CD4-positive, alpha-beta T cell treated with Interleukin-15 for 1 hour (primary cell): ENCODE measurements at places on chromosomes 2 and 18.

DNA sequence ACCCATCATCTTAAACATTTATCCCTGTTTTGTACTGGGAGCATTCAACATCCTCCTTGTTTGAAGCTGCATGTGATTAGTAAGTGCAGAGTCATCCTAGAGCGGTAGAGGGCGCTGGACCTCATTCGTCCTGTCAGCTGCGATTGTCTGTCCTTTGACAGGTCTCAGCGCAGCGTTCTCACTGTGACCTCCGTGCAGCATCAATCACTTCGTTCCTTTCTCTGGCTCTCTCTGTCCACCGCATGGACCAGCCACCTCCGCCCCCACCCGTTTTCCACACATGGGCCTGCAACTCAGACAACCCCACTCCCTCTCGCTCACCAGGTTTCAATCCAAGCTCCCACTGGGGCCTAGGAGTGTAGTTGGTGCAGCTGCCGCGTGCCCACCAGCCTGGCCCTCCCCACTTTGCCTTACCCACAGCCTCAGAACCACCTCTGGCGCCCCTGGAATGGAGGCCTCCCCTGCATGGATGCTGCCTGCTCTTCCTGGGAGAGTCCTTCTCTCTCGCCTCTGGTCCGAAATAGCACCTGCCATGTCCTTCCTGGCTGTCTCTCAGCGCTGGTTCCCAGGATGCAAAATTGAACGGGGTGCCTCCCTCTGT is 90.5 kb downstream of the NDUFA10 start:
- DNase-seq, result peak; percentile 60

DNA sequence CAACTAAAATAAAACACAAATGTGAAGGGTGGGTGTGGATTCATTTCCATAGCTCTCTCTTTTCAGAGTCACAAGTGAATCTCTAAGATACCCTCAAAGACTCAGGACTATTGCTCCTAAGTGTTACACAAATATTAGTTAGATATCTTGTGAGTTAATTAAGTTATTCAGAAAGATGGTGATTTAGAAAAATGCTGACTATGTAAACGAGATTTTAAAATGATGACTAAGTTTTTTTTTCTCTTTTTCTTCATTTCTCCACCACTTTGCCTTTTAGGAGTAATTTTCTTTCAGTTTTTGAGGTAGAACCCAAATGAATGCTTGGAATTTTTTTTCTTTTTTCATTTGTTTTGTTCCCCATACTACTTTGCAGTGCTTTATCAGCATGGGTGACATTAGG is 479.7 kb downstream of the SPAG16 start:
- no peak for DNase-seq

DNA sequence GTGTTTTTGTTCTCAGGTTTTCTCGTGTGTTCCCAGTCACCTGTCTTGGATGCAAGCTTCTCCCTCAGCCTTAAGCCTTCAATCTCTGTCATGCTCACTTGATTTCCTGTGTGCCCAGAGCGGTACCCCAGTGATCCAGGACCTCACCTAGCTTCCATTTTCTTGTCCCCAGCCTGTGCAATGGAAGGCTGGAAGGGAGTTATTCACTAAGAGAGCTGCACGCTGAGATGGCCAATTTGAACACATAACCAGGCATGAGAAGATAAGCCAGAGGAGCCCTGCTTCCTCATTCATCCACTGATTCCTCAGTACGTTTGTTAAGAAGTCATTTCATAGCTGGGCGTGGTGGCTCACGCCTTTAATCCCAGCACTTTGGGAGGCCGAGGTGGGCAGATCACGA is 130.8 kb upstream of the SERPINE2 start:
- DNase-seq, result no peak

- no peak for DNase-seq
Observed at GRCh38 chr18:64402636-64403035, 253.7 kb upstream of the LINC00305 start.

DNA sequence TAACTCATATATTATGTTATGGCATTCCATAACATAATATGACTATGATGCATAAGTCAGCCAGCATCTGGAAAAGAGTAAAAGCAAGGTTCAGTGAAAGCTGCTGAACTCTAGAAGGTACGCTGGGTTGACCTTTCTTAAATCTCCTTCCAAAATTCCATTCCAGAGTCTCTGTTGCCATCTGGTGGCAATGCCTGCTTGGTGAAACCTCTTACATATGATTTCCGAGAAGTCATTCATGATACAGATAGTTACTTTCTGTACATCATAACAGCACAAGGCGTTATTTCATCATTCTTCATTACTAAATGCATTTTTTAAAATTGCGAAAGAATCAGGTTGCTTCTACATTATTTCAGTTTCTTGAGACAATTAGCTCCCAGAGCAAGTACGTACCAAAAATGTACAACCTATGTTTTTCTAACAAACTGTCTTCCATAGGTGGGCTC is 7.0 kb upstream of the EPG5 start:
- peak; percentile 67 for DNase-seq

DNA sequence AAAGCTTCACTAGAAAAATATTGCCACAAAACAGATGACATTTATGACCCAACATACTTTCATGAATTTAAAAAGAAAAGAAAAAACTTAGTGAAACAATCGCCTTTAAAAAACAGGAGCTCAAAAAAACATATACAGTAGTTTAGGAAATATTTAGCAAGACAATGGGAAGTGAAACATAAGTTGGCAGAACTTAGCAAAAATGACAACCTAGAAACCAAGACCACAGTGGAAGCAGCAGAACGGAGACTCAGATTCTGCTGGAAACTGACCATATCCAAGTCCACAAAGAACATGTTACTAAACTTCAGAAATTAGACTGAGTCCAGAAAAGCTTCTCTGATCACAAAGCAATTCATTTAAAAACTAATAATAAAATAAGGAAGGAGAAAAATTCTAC is 41.8 kb upstream of the CTAGE1 start:
- no peak for DNase-seq

- no peak for DNase-seq
Observed at GRCh38 chr18:10291568-10291981, 162.9 kb upstream of the APCDD1 start.

DNA sequence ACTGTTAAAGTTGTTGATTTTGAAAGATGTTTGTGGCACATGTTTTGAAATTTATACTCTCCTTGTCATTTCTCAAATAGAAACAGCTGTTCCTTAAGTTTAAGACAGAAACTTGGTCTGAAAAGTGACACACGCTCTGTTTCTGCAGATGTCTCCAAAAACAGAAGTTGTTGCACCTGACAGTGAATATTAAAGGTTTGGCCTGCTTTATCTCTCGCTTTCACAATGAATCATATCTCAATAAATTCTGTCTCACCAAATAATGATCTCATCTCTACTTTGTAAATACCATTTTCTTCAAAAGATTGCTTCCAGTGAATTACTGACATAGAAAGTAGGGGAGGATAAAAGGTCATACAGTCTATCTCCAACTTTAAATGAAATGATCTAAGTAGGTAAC is 294.9 kb upstream of the SYT4 start:
- DNase-seq, result no peak

DNA sequence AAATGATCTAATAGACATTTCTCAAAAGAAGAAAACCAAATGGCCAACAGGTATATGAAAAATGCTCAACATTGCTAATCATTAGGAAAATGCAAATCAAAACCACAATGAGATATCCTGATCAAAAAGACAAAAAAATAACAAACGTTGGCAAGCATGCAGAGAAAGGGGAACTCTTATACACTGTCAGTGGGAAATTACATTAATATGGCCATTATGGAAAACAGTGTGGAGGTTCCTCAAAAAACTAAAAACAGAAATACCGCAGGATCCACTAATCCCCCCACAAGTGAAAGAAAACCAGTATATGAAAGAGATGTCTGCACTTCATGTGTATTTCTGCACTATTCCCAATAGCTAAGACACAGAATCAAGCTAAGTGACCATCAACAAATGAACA is 57.7 kb upstream of the CTIF start:
- DNase-seq, result no peak
